ENCODE measurements at places on chromosomes 3 and 15.

- DNase-seq, result no peak
Observed at GRCh38 chr15:81071120-81071519, 63.0 kb upstream of the CFAP161 start.

GRCh38 chr3:13715961-13716360 is 163.9 kb downstream of the WNT7A start:
- no peak for DNase-seq

DNA sequence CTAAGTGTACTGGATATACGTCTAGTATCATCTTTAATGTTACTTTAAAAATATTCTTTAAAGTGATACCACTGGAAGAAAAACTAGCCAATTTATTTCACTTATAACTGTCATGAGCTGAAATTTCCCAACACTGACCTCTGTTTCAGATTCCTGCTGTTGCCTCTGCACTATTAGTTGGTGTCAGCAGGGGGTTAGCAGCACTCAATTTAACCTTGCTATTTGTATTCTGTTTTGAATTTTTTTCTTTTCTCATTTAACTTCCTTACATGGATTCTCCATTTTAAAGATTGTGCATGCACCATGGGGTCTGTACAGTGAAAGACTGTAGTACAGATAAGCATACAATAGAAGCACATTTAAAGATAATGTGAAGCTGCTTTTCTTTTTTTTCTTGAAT is 169.2 kb downstream of the UBE2E2 start:
- DNase-seq, result no peak

DNA sequence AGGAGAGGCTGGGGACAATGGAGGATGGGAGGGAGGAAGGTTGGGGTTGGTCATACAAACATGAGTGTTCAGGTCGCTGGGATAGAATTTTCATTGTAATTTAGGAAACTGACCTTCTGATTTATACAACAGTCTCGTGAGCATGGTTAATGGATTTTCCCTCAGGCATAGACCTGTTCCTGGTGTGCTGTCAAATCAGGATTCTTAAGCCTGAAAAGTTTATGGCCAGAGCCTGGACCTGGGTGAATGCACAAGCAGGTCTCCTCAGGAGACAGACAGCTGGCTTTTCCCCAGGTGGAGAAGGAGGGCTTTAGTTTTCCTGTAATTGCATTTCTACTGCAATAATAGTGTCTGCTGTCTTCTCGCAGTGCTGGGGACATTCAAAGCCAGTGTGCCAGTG is 338.0 kb downstream of the SHQ1 start:
- no peak for DNase-seq

- DNase-seq, result no peak
Observed at GRCh38 chr3:16355828-16356227, 90.8 kb downstream of the OXNAD1 start.

GRCh38 chr15:85414495-85414894 is 34.1 kb downstream of the AKAP13 start:
- no peak for DNase-seq

GRCh38 chr15:35673093-35673684 is 127.2 kb upstream of the DPH6 start:
- DNase-seq, result no peak

DNA sequence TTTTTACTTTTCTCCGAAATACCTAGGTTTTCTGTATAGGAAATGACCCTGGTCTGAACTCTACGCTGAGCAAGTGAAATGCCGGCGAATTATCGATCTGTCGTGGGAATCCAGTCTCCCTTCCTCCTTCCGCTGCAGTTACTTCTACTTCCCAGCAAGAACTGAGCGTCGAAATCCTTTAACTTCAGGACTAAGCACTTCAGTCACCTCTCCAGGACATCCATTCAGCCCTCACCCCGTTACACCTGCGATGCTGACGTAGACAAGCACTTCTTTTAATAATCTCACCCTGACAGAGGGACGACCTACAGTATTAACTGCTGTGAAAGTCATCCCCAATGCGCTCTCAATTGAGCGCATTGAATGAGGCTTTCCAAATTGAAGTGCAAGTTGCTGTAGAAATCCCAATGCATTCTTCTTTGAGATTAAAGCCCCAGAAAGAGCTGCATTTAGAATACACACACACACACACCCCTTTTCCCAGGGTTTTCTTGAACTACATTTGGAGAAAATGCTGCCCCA is 1.3 kb downstream of the TOP2B start:
- DNase-seq, result no peak

DNA sequence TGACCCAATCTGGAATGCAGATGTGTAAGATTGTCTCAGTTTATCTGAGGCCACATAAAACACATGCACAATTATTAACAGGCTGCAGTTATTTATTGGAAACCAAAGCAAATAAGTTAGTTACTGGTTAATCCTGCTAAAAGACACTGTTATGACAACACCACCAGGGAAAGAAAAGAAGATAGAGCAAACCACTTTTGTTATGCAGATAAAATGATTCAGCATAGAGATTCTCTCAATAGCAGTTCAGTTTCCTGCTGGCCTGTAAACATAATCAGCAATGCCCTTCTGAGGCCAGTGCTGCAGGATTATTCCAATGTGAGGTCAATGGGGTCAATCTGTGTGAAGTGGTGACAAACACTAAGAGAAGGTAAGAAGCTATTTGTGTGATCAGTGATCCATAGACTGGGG is 244.4 kb downstream of the ZBTB20 start:
- no peak for DNase-seq

Measured in vagina (tissue), 2 donors.